T-helper 1 cell (primary cell): ENCODE measurements at places on chromosomes 5 and 9.

DNA sequence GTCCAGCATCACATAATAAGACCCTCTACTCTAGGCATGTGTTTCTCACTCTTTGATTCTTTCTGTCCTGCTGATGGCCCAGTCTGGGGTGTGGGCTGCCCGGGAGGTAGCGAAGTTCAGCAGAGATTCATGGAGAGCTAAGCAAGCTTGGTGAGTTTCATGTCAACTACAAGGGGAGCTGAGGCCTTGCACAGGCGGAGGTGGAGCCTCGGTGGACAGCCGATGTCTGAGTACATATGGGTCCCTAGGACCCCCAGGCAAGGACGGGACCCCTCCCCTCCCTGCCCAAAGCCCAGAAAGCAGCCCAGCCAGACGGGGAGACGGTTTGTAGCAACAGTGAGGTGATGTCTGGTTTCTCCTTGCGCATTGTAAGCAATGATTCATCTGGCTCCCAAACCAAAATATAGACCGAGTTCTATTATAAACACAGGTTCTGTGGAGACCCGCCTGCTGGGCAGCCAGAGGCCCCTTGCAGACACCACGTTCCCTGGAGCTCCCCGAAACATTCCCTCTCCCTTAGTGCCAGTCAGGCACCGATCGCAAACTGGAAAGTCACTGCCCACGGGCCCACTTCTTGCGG, 45.5 kb downstream of the COL27A1 start:
- DNase-seq: no peak

GRCh38 chr9:135165003-135165711, 77.7 kb downstream of the OLFM1 start:
- no peak for DNase-seq

DNA sequence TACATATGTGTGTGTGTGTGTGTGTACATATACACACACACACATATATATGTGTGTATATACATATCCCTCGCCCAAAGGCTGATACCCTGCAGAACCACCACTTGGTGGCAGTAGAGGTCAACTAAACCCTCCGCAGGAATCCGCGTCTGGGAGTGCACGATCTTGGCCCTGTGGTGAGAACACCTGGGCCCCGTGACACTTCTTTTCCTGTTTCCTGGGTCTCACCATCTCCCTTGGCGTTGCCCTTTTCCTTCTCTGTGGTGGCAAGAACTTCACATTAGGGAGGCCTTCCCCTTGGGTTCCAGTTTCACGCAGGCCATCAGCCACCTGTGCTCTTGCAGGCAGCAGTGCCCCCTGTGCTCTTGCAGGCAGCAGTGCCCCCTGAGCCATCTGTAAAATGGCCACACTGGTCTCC, 8.2 kb downstream of the IL9 start:
- peak; percentile 27 for DNase-seq

DNA sequence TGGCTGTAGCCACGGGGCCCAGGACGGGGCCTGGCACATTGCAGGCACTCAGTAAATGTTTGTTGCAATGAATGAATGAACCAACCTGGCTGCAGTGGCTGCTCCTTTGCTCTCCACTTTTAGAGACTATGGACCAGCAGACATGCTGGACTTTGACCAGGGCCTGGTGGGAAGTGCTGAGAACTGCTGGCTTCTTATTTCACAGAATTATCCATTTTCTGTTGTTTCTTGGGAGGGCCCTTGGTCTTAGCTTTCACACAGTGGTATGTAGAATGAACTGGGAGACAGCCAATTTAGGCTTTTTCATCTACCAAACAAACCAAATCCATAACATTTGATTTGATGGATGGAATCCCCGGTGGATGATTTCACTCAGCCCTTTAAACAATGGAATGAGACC, 78.0 kb upstream of the LHFPL2 start:
- no peak for DNase-seq

DNA sequence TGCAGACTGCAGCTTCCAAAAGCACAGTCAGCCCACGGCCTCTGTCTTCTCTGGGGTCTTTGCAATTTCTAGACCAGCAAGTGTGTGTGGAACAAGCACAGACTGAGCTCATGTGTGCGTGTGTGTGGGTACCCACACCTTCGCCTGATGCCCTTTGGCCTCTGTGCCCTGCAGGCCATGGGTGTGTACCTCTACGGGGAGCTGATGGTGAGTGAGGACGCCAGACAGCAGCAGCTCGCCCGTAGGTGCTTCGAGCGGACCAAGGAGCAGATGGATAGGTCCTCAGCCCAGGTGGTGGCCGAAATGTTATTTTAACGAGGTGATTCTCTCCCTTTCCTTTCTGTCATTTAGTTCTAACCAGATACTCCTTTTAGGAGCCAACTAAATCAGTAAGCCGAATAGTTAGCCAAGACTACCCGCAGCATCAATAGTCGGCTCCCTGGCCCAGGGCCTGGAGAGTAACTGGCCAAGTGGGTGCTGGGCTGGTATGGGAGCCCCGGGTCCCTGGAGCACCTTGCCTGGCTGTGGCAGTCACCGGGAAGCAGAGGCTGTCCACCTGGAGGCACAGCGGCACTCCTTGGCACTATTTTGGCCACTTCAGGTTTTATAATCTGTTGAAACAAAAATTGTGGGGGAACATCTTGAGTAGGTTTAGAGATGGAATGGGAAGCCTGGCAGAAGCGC, 235.0 kb downstream of the FANCC start:
- no peak for DNase-seq

DNA sequence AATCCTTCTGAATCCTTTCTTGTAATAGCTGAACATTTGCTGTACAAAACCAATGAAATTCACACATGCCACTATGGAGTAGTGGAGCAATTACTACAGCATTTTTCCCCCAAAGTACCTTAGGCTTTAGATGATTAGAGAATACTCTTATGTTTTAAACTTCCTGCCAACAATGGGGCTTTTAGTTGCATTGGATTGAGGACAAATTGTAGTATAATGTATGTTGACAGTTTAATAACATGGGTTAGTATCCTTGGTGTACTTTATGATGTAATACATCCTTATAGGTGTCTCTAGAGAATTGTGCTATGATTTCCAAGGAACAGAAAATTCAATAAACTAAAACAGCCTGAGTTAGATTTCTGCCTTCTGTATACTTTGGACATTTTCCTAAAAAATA, 422.7 kb upstream of the GRAMD2B start:
- DNase-seq: no peak

- no peak for DNase-seq
Observed at GRCh38 chr5:171951218-171951617, 55.2 kb downstream of the FBXW11 start.

GRCh38 chr5:10572451-10572850, 8.6 kb downstream of the ANKRD33B start:
- DNase-seq: no peak

- DNase-seq: no peak
Observed at GRCh38 chr9:12628546-12628945, 64.6 kb upstream of the TYRP1 start.

DNA sequence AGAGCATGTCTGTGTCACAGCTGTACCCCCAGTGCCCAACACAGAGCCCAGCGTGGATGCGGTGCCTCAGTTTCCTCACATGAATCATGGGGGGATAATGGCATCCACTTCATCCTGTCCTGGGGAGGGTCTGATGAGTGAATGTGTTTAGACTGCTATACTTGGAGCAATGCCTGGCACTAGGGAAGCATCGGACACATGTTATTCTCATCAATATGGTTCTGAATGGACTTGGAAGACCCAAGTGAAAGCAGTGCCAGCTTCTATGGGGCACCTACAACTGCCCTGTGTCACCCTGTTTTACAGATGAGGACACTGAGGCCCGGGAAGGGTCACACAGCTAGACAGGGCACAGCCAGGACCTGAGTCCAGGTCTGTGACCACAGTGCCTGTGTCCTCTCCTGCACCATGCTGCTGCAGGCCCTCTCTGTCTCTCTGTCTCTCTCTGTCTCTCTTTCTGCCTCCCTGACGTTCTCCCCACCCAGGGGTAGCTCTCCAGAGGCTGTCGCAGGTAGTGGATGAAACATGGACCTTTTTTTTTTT, 42.3 kb upstream of the NEK6 start:
- no peak for DNase-seq

DNA sequence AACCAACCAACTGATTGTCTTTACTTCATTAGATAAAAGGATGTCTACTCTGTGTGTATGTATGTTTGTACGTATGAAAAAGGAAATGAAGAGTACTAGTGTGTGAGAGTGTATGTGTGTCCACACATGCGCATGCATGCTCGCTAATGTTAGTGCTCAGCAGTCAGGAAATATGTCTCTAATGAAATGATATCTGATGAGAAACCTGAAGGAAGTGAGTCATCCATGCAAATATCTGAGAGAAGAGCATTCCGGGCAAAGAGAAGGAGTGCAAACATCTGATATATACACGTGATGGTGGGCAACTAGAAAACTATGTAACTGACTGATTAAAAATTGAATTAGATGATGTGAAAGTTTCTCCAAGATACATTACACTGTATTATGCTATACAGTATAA, 29.6 kb upstream of the UGCG start:
- no peak for DNase-seq

- DNase-seq: no peak
Observed at GRCh38 chr5:69497006-69497520, 4.5 kb downstream of the OCLN start.

GRCh38 chr5:107542831-107543231, 127.9 kb downstream of the EFNA5 start:
- no peak for DNase-seq

DNA sequence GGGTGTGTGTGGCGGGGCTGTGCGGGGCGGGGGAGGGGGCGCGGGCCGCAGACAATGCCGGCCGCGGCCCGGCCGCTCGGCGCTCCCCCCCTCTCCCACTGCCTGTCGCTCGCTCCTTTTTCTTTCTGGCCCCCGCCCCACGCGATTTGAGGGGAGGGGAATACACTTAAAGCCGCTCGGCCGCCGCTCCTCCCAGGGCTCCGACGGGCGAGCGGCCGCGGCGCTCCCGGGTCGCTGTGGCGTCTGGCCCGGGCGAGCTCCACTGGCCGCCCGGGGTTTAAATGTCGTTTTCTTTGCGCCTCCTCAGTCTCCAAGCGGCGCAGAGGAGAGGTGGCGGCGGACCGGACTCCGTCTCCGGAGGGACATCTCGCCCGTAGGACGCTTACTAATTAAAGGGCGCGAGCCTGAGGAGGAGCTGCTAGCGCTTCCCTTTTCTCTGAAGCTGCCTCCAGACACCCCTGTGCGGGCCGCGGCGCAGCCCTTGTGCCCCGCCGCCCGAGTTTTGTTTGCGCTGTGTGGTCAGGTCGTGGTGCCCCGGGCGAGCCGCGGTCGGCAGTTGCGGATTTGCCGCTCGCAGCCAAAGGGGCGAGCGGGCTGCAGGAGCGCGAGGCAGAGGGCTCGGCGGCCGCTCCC, 1.4 kb downstream of the ZSWIM6 start:
- DNase-seq: peak; percentile 21

DNA sequence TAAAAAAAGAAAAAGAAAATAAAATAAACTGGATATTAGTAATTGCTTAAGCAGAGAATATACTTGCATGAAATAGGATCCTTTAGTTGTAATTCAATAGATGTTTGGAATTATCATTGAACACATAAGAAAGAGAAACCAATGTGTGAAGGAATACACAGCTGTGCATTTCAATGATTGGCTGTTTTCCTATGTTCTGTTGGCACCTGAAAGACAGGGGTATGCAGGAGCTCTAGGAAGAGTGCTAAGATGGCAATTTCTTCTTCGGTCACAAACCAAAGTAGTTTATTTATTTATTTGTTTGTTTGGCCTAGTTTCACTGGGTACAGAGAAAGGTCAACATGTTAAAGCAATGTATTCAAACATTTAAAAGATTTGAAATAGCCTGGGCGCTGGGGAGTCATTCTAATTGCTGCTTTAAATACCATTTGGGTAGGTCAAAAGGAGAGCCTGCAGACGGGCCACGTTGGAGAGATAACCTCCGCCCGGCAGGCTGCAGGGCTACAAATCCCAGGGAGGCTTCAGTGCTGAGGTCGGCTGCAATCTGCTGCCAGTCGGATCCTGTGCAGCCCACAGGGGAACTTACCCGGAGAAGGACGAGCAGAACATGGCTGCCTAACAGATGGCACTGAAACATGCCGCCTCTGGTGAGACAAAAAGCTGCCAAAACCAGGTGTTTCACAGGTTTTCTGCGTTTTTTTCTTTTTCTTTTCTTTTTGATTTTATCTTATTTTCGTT, 154.2 kb upstream of the TYRP1 start:
- DNase-seq: no peak

DNA sequence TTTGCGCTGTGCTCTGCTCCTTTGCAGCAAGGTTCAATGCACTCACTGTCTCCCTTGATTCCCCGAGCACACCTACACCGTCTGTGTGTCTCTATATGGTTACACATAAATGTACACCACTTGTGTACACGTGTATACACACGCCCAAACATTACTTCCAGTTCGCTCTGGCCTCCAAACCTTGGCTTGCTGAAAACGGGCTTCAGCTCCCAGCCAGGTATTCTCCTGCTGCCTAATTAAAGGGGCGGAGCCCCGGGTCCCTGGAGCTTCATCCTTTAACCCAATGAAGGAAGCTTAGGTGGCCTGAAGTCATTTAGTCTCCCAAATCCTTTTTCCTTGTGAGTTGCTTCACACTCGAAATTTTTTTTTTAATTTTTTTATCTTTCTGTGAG, 4.6 kb downstream of the ISL1 start:
- DNase-seq: no peak

- no peak for DNase-seq
Observed at GRCh38 chr5:40312205-40312604, 367.5 kb upstream of the PTGER4 start.

GRCh38 chr5:150651924-150652671, 9.0 kb upstream of the MYOZ3 start:
- DNase-seq: no peak

DNA sequence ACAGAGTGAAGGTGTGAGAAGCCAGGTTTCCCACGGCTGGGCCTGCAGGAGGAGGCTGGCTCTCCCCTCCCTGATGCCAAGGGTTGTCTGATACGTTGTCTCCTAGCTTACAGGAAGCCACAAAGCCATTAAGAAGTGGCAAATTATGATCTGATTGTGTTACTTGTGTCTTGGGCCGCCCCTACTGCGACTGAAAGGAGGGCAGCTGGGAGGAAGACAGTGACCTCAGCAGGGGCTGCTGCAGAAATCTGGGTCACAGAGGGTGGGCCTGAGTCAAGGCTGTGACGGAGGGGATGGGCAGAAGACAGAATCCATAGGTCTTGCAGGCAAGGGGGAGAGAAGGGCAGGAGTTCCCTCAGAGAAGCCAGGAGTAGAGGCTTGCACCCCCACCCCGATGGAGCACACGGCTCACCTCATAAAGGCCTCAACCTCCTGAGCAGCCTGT, 145.0 kb downstream of the FSTL4 start:
- no peak for DNase-seq

GRCh38 chr5:40383749-40384651, 295.7 kb upstream of the PTGER4 start:
- DNase-seq: no peak

DNA sequence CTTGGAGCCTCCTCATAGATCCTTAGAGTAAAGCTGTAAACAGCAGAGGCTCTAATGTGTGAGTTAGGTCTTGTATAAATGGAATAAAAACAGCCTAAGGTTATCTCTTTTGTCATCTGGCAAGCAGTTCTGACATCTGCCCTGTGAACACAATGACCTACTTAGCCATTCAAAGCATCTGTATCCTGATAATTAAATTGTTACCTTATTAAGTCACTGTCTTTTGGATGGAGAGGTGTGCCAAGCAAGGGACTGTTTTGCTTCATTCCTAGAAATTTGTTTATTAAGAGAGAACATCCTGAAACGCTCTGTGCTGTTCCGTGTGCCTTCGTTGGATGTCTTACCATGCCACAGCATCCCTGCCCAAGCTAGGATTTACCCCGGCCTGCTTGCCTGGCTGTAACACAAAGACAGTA, 1.5 kb downstream of the LSM11 start:
- no peak for DNase-seq
